Activated naive CD8-positive, alpha-beta T cell treated with anti-CD3 and anti-CD28 coated beads, Interleukin-2, amount 10 ng/mL, durations not matched to agents 7 days and 5 days (primary cell): ENCODE measurements at places on chromosomes 3 and 15.

DNA sequence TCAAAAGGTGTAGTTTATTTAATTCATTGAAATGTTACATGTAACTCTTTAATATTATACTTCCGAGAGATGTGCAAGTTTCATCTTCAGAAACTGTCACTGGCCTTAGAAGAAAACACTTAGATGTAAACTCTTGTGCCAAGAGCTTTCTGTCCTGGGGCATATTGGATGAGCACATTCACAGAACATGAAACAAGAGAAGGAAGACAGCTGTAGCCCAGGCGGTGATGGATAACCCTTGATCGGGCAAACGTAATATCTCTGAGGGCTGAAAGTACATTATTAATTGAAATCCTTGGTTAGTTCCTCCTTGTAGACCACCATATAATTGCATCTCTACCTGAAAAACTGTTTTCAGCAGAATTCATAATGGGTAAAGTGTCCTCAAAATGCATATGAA lies 67.4 kb downstream of the MECOM start:
- DNase-seq = no peak

DNA sequence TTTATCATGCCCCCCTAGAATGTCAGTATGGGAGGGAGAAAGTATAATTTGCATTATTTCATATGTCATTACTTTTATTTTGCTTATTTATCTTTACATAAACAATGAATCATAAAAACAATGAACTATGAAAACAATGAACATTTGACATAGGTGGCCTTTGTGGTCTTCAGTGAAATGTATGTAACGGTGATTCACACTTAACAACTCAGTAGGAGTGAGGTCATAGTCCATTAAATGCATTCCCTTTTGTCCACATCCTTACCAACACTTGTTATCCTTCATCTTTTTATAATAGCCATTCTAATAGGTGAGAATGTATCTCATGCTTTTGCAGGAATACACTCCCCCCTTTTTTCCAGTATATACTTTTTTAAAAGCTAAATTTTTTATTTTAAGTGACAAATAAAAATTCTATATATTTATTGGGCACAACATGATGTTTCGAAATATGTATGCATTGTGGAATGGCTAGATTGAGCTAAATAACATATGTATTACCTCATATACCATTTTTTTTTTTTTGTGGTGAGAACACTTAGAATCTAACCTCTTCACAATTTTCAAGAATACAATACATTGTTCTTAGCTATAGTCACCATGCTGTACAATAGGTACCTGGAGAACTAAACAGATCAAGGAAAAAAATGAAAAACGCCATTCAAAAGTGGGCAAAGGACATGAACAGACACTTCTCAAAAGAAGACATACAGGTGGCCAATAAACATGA lies 189.5 kb downstream of the WDR72 start:
- DNase-seq = no peak

- DNase-seq = no peak
These were observed 61.5 kb downstream of the LMCD1 start for GRCh38 chr3:8563146-8563545.

DNA sequence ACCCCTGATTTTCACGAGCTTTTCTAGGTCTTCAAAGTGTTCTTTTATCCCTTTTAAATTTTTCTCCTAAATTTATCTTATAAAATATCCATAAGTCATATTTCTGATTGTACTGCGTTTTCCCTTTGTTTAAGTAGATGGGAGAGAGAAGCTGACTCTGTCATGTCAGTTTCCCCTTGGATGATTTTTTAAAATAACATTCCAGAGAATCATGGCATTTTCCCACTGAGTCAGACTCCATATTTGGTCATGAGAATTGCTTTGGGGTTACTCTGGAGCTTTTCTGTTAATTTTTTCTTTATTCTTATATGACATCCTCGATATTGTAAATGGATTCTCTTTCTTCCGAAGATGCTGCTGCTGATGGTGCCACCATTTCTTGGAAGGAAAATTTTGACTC lies 28.6 kb upstream of the UMPS start:
- DNase-seq = no peak

DNA sequence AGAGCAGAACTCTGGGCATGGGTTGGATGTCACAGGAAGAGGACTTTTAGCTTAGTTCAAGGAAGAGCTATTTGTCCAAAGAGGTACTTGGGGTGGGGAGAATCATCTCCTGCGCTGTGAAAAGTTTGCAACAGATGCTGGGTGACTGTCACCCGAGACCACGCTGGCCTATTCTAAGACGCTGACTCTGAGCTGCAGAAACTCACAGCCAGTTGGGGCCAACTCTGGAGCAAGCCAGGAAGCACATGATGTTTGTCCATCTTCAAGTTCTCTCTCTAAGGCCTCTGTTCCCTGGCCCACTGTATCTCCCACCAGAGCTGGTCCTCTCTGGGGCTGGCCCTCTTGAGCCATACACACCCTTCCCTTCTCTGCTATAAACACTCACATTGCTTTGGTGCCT lies 17.9 kb upstream of the CDCP1 start:
- DNase-seq = no peak

GRCh38 chr3:73453666-73454065 lies 171.1 kb downstream of the PDZRN3 start:
- DNase-seq = no peak

GRCh38 chr3:133955892-133956291 lies 60.2 kb upstream of the RAB6B start:
- no peak for DNase-seq

- no peak for DNase-seq
These were observed 39.0 kb downstream of the SLC6A6 start for GRCh38 chr3:14441240-14441919.

- DNase-seq = no peak
These were observed 56.6 kb downstream of the P3H2 start for GRCh38 chr3:190064112-190064511.
